ENCODE measurements at places on chromosomes 2 and 18.

- no peak for DNase-seq
Observed at GRCh38 chr18:64929036-64929435, 780.1 kb upstream of the LINC00305 start.

- DNase-seq = no peak
Observed at GRCh38 chr2:6109831-6110230, 417.6 kb downstream of the SOX11 start.

- no peak for DNase-seq
Observed at GRCh38 chr2:117067900-117068299, 746.6 kb upstream of the DDX18 start.

DNA sequence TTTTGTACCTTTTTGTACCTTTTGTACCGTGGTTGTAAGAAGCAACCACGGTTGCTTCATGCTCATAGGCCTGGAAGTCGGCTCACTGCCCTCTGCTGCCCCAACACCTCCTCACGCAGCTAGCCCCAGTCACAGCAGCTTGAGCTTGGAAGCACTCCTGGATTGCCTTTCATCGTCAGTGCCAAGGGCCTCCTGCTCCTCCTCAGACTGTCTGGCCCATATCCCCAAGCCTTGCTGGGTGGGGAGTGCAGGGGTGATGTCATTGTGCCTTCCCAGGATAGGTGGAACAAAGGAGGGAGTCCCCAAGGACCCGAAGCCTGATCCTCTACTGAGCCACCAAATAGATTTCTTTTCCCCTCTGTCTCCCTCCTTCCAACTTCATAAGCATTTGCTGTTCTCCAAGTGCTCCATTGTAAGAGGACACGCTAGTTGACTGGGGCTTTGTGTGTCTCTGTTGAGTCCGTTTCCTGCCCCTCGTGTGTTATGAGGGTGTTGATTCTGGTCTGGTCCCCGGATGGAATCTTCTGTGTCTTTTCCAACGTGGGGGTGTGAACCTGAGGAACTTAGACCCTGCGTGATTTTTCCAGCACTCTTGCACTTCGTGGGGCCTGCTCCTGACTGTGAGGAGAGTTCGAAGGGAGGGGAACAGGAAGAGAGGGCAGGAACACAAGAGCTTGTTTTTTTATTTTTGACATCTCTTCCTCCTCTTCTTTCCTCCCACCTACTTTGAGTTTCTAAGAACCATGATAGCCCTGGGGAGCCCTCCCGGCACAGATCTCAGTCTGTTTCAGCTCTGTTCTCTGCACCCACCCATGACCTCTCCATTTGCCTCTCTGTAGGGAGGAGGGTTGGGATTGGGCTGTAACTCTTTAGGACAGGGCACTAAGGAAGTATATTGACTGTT lies 127.2 kb upstream of the EML6 start:
- no peak for DNase-seq

DNA sequence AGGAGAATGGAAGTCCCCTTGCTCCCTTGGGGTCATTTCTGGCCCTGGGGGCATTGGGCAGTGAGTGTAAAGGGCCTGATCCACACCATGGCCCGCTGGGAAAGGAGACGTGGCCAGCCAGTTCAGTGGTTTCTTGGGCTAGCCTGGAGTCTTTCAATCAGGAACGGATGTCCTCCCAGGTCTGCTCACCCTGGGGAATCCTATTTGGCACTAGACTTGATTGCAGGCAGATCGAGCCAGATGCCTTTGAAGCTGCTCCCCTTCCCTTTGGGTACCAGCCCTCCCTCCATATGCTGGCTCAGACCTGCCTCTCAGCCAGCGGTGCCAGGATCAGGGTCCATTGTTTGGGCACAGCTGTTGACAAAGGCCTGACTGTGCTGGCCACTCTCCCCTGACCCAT lies 11.0 kb downstream of the FBLN7 start:
- DNase-seq = no peak

GRCh38 chr2:215431778-215432758 lies 3.8 kb downstream of the FN1 start:
- DNase-seq = no peak

DNA sequence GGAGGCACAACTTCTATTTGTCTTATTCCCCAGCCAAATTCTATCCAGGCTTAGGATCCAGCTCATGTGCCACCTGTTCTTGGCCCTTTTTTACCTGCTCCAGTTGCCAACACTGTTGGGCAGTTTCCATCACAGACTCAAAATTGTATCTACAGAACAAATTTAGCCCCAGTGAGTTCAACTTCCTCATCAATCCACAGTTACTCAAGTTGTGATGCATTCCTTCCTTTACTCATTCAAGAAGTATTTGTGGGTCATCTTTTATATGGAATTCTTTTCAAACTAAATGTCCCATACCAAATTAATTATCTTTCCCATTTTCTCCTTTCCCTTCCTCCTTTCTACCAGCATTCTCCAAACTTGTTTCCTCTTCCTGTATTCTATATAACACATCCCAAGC lies 12.7 kb upstream of the DDX18 start:
- DNase-seq = no peak

DNA sequence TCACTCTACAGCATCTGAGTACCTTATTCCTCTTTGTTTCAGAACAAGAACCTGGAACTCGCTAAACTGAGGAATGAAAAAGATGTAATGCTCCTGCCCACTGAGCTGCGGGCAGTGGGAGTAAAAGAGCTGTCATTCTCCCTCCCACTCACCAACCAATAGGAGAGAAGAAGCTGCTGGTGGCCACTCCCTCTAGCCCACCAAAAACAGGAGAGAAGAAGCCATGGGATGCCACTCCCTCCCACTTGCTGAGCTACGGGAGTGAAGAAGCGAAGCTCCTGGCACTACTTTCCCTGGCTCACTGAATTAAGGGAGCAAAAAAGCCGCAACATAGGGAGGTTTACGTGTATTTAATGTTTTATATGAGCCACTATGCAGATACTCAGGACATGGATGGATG lies 53.7 kb downstream of the RIT2 start:
- no peak for DNase-seq

DNA sequence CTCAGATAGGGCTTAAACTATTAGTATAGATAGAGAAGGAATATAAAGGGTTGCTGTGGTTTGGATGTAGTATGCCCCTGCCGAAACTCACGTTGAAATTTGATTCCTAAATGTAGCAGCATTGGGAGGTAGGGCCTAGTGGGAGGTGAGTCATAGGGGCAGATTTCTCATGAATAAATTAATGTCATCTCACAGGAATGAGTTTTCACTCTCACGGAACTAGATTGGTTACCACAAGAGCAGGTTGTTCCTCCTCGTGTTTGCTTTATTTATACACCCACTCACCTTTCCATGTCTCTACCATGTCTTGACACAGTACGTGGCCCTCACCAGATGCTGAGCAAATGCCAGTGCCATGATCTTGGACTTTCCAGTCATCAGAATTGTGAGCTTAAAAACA lies 218.2 kb downstream of the RBM43 start:
- DNase-seq = no peak

DNA sequence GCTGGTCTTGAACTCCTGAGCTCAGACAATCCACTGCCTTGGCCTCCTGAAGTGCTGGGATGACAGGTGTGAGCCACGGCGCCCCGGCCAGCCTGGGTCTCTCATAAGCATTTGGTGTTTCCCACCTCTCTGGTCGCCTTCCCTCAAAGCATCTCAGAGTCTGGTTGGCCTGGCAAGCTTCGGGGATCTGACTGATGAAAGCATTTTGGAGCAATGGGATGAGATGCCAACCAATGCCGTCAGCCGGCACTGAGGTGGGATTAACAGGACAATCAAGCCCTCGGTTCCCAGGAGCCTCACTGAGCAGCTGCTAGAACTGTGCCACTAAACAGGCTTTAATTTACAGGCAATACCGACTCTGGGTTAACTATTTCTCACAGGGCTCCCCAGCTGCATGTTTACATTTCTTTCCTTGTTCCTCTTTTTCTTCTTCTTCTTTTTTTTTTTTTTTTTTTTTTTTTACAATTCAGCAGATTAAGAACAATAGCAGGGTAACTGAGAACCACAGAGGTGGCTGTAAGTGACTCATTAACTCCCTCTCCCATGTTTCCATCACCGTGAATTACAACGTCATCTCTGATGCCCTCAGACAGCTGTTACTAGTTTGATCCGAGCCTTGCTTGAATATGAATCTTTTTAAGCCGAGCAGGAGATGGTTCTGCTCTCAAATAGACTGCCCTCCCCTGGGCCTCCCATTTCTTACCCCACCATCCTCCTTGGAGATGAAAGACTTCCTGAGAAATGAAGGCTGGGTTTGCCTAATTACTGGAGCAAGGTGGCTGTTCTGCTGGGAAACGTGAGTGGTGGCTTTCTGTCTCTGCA lies 37.9 kb downstream of the ODC1 start:
- peak; percentile 85 for DNase-seq

DNA sequence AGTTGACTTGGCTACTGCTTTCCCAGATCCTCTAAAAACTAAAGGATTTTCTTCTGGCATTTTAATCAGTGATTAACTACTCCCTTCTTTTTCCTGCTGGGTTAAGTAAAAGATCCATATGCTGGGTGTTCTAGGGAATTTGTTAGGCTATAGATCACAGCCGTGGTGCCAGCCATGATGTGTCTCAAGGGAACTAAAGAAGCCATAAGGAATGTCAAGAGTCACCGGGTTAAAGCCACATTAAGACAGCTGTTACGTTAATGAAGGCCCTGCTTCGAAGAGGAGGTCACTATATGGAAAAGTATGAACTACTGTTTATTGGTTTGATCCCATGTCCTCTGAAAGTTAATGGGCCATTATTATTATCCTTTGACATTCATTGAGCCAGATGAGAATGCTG lies 70.7 kb downstream of the PAX3 start:
- DNase-seq = no peak

GRCh38 chr2:10234409-10235094 lies 68.2 kb upstream of the HPCAL1 start:
- no peak for DNase-seq

DNA sequence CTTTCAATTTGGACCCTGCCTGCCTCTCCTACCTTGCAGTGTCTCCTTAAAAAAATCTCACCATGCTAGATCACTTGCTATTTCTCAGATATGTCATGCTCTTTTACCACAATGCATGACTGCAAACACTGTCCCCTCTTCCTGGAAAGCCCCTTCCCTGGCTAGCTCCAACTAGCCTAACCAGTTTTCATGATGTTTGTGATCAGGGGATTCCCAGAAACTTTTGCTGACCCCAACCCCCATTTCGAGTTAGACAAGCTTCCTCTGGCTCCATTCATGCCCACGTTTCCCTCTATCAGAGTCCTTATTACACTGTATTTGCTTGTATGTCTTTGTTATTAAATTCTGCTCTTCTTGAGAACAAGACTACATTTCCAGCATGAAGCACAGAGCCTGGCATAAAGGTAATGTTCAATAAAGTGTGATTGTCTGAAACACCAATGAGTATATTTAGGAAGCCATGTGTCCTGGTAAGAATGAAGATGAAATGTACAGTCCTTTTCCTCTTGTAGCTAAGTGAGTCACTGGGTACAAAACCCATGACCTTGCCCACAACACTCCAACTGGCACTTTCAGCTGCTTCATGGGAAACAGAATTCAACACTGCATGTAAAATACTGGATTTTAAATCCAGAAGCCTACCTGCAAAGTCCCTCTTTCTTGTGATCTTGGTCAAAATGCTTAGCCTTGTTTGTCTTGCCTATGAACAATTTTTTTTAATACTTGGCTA lies 62.0 kb upstream of the ATL2 start:
- DNase-seq = no peak

GRCh38 chr2:240472078-240472790 lies 36.8 kb downstream of the GPC1 start:
- DNase-seq = no peak
